ENCODE measurements at places on chromosomes 1 and 21. TPM values are rescaled to one million over a fixed set of nuclear protein-coding genes. Genes with fewer than 3 reads are reported as not detected.

UQCRHL gene
- total RNA-seq, result 3.3 TPM

- DNase-seq, result no peak
Observed at GRCh38 chr1:153534226-153534924, 1.4 kb downstream of the S100A6 start.

DNA sequence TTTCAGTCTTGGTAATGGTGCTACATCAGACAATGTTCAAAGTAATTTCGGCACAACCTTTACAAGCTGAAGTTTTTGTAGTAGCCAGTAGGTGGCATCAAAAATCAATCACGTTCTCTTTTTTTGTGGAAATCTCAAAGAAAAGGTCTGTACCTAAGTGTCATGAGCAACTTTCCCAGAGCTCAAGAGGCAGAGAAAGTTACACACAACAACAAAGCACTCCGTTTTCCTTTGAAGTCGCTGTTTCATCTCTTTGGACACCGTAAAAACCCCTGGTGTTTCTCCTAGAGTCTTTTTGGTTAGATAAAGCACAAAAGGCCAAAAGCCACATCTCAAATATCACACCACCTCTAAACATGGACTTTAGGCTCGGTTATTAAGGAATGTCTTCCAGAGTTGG, 131.6 kb downstream of the LHX8 start:
- DNase-seq, result no peak

- DNase-seq, result no peak
Observed at GRCh38 chr1:217498209-217498608, 132.7 kb downstream of the GPATCH2 start.

- no peak for DNase-seq
Observed at GRCh38 chr1:237932816-237933215, 42.1 kb upstream of the ZP4 start.

DNA sequence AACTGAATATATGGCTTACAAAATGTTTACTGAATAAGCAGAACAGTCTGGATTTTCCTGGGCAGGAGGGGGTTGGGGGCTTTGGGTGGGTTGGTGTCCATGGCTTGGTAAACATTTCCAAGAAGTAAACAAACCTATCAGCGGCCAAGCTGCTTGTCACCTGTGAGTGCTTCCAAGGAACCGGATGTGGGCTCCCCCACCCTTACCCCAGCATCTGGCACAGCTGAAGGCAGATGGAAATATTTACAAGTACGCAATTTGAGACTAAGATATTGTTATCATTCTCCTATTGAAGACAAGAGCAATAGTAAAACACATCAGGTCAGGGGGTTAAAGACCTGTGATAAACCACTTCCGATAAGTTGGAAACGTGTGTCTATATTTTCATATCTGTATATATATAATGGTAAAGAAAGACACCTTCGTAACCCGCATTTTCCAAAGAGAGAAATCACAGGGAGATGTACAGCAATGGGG, at the start of gene CLCA1:
Gene CLCA1 (plus strand): TSS at position 427 of the 477 bp plus-strand sequence. CDS start 45 bp downstream, at position 472.
- no peak for DNase-seq

FMO3 gene
- total RNA-seq, result 0.62 TPM

DNA sequence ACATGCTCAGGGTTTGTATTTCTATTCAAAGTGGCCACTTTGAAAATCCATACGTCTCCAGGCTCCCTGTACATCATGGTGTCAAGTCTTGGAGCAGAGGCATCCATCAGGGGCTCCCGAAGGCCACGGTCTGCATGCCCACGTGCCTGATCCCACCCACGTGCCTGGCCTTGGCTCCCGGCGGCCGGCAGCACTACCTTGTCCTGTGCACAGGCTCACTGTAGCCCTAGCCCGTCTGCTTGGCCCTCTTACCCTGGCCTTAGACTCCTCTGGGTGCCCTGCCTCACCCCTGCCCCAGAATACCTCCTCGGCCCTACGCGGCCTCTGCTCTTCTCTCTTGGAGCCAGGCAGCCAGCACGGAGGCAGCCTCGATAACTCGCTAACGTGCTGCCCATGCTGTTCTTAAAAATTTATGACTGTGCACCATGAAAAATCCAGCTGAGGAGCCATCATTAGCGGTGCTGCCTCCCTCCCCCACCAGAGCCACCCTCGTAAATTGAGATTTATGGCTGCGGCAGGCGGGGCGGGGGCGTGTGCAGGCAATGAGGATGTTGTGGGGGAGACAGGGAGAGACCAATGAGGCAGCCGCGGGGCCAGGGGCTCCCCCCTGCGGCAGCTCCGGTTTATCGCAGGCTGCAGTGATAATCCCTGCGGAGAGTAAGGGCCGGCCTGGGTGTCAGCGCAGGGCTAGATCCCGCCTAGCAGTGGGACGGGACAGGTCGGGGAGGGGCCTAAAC, 24.6 kb downstream of the DMAP1 start:
- DNase-seq, result no peak

C1orf116 gene
- total RNA-seq, result 0.14 TPM

- DNase-seq, result no peak
Observed at GRCh38 chr1:73635021-73635420, 563.0 kb downstream of the LRRIQ3 start.

ADAM30 gene
- total RNA-seq, result not detected

DNA sequence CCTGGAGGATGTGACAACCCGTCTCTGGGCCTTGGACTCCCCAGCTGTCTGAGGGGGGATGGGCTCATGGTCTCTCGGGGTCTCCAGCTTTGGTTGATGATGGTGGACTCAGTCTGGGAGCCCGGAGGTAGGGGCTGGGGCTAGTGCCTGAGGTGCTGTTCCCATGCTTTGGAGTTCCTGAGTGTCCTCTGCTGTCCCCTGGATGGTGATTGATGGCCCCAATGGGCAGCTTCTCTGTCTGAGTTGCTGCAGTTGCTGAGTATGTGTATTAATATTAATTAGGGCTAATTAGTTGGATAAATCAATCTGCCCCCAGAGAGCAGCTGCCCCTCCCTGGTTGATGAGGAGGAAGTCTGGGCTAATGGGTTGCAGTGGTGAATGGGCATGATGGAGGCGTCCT, 30.6 kb downstream of the FAAH start:
- no peak for DNase-seq

HSD3B2 gene
- total RNA-seq, result 0.11 TPM

GRCh38 chr1:218456444-218456843, 111.3 kb downstream of the TGFB2 start:
- no peak for DNase-seq

STYXL2 gene
- 107 TPM for total RNA-seq

- no peak for DNase-seq
Observed at GRCh38 chr21:29237110-29238052, 61.3 kb upstream of the BACH1 start.

DNA sequence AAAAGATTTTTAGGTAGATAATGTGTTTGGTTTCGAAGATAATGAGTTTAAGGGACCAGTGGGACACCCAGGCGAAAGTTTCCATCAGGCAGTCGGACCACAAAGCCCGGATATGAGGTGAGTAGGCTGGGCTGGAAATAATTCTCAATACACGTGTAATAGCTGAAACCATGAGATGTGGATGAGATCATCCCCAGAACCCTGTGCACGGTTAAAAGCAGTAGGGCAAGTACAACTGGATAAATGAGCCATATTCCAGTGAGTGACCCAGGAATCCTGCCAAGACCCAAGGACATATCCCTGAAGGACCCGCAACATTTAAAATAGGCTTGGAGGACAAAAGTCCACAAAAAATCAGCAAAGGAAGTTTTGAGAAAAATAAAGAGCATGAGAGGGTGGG, 21.5 kb upstream of the NHLH2 start:
- no peak for DNase-seq

SUCO gene
- total RNA-seq, result 31.4 TPM

DNA sequence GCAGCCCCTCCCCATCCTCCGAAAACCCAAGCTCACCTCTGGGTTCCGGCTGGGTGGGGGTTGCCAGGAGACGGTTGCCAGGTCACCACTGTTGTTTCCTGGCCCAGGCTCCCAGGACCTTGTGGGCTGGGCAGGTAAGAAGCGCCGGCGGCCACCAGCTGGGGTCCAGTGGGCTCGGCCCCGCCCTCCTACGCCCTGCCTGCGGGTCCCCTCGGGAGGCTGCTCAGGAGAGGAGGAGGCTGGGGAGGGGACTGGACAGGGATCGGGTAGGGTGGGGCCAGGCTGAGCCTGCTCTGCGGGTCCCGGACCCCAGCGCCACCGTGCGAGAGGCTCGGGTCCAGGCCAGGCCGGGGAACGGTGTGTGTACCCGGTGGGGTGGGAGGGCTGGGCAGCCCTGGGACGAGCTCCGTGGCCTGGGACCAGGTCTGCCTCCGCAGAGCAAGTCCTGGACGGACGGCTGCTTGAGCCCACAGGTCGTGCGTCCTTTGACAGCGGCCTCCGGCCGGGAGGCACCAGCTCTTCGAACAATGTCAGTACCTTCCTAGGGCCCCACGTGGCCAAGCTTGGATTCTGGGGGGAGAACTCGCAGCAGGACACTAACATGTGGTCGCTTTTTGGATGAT, at the start of gene TTLL10:
Gene TTLL10 (plus strand): TSS at position 88 of the 623 bp plus-strand sequence. CDS start 5,336 bp downstream, outside the sequence.
- DNase-seq, result no peak

DNA sequence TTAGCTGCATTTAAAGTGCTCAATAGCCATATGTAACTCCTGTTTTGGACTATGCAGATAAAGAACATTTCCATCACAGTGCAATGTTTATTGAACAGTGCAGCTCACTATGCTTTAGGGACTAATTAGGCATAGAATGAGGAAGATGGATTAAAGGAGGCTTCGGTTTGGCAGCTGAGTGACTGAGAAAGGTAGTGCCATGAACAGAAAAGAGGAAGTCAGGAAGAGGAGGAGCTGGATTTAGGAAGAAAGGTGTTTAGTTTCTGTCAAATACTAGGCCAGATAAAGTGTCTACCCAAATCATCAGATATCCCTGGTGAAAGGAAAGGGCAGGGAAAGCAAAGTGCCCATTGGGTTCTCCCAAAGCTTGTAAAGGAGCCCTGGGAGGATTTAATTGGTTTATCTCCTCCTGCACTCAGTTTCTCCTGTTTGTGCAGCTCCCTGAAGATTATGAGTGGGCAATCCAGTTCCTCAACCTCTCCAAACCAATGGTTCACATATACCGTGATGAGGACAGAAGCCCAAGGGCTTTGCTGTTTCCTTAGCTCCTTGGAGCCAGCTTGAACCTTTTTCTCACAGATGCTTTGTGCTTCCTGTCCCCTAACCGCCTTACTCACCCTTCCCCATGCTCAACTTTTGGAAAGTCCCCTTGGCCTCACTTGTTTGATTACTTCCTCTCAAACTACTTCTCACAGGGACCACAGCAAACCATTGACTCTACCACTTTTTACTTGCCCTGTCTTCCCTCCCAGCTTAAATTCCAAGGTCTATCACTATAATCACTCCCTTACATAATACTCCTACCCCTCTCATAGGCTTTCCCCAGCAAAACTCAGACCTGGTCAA, 3.5 kb upstream of the RAP1A start:
- DNase-seq, result no peak

DNA sequence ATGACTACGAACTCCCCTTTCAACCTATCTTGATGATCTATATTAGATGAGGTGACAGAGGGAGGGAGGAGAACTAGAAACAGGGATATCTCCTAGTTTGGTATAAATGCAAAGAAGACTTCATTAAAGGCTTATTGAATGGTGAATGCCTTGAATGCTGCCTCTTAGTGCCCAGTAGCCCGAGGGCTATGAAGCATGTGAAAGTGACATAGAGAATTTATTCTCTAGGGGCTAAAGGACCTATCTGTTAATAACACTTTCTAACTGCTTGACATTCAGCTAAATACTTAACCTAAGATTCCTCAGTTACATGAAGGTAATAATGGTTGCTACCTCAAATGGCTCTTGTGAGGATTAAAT, 764.1 kb downstream of the LTN1 start:
- no peak for DNase-seq

- DNase-seq, result no peak
Observed at GRCh38 chr1:8665833-8666232, 151.6 kb downstream of the RERE start.

PCNX2 gene
- 3.1 TPM for total RNA-seq

GRCh38 chr1:50978144-50978851, 8.3 kb downstream of the CDKN2C start:
- DNase-seq, result peak; percentile 86

GRCh38 chr1:215567491-215568298, 591 bp downstream of the KCTD3 start:
- DNase-seq, result peak; percentile 51

DNA sequence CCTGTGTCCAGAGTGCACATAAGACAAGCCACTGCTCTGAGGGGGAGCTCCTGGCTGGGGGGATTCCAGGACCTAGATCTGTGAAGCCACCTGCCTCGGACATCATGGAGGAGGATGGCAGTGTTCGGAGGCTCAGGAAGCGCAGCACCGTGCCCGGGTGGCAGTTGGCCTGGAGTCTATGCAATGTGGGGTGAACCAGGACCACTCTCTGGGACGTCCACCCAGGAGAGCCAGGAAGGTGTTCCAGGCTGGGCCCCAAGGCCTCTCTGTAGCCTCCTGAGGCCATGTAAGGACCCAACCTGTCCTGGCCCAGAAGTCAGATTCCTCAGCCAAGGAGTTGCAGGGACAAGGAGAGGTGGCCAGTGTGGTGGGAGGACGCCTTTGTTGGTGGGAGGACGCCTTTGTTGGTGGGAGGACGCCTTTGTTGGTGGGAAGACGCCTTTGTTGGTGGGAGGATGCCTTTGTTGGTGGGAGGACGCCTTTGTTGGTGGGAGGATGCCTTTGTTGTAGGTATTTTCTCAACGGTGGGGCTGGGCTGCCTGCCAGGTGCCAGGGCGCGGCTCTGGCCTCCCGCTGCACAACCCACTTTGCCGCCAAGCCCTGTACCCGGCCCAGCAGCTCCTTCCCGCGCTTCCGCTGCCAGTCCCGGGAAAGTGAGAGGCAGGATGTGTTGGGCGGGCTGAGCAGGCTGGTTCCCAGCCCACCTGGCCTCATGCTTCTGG, 30.6 kb upstream of the BMP8B start:
- DNase-seq, result no peak

MIXL1 gene
- total RNA-seq, result not detected

FCRL4 gene
- not detected for total RNA-seq

DNA sequence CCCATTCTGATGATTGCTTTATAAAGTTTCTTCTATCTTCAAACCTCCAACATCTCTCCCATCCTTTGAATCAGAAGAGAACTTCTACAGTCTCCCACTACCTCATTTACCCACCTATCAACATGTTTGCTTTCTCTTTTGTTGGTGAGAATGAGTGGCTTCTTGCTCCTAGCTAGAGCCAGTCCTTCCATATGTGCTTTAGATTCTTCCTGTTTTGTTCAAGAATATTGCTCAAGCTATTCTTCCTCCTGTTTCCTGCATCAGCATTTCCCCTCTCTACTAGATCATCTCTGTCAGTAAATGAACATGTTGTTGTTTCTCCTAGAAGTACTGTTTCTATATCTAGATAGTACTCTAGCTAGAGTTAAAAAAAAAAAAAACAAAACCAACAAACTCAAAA, 6.3 kb downstream of the ATF6 start:
- DNase-seq, result no peak

GRCh38 chr1:21716169-21716568, 47.0 kb upstream of the RAP1GAP start:
- DNase-seq, result no peak

DNA sequence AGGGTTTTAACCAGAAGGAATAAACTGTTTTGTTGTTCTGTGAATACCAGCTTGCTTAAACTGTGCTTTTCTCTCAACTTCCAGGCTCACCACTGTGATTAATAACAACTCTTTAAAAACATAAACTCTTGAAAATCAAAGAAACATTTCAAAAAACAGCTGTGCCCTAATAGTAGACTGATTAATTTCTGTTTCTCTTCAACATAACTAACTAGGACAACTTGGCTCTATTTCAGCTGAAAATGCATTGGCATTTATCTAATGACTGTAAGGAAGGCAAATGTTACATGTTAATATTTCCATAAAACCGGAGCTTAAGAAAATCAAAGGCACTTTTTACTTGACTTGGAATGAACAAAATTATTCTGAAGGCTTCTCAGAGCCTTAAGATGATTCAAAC, 656.1 kb upstream of the NEGR1 start:
- no peak for DNase-seq
